ENCODE measurements at places on chromosomes 16 and 17.

DNA sequence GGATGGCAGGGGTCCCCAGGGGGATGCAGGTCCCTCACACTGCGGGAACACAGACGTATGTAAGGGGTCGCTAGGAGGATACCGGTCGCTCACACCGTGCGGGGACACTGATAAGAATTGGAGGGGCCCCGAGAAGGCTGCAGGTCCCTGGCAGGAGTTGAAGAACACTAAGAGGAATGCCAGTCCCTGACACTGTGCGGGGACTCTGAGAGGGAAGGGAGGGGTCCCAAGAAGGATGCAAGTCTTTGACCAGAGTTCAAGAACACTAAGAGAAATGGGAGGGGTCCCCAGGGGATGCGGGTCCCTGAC lies 510 bp downstream of the ERCC4 start:
- DNase-seq: no peak

DNA sequence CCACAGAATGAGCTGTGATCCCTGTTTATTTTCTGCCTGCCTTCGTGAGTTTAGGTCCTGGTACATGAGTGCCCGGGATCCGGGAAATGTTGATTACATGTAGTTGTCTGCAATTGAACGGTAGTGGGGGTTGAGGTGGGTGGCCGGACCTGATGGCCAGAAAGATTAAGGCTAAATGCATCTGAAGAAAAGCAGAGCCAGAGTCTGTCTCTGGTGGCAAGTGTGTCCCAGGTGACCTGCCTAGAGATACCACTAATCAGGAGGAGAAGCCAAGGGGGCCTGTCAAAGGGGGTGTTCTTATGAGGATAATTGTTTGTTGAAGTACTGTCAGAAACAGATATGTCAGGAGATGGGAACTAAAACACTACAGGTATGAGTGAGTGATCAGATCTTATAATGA lies 154.0 kb upstream of the ASIC2 start:
- no peak for DNase-seq

- no peak for DNase-seq
Observed at GRCh38 chr17:40510328-40510648, 8.9 kb upstream of the TNS4 start.

GRCh38 chr16:89613954-89614459 lies 565 bp downstream of the DPEP1 start:
- DNase-seq: peak; percentile 5

DNA sequence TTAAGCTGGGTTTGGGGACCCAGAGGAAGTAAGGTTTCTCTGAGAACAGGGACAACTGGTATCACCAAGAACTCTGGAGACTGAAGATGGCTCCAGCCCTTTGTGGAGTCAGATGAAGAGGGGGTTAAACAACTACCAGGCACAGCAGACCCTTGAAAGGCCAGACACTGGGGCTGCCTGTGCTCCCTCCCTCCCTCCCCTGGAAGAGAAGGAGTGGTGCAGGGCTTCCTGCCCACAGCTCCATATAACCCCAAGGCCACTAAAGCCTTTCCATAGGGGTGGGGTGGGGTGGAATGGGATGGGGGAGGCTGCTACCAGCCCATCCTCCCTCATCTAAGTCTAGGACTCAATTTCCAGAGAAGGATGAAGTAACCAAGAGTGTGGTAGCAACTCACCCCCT lies 66.7 kb downstream of the CCDC182 start:
- DNase-seq: no peak

DNA sequence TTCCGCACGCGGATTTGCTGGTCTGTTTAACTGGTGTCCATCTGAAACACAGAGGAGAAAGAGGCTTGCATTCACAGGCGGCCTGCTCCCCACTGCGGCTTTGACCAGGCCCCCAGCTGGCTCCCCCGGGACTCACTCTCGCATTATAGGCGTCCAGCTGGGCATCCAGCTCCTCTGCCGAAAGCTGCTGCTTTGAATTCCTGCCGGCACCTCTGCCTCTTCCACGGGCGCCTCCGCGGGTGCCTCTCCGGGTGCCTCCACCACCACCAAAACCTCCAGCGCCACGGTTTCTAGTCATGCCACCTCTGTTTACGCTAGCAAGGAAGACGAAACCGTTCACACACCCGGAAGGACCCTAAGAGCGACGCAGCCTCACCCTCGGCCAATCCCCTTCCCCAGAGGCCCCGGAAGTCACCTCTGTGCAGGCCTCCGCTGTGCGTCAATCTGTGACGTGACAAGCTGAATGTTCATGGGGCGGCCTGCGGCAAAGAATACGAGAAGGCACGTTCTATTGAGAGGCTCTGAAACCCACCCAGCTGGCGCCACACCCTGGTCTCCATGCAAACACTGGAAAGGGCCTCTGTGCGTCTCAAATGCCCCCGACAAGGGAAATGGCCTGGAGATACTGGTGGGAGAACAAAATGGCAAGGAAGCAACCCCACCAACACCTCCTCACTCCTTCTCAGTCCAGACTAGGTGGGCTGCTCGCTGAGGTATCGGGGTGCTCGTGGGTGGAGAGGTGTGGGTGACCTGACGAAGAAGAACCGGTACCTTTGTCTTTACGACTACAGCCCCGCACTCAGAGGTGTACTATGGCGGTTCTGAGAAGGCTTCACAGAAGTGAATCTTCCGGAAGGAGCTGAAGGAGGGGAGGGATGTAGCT lies 3.0 kb downstream of the ALYREF start:
- DNase-seq: no peak

Measured in right kidney (tissue), 9 donors.